ENCODE measurements at places on chromosomes 16 and 17.

DNA sequence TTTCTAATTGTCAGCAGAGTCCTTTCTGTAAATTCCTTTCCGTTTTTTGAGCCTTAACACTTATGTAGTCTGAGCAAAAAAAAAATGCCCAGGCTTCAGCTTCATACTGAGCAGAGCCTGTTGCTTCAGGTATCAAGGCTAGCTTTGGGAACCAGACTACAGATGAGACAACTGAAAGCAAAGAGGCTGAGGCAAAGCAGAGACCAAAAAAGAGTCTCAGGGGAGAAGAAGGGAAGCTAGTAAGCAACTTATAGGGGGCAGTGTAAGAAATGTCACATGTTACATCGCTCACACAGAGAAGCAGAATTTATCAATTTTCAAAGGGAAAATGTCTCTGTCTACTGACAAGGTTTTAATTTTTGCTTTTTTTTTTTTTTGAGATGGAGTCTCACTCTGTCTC lies 3.3 kb downstream of the HASPIN start:
- H3K4me3 ChIP-seq = no peak overlapping the region
- peaks cover 2% of the 10 kb centered on the region for H3K36me3 ChIP-seq
- peaks cover 8% of the 10 kb centered on the region for H3K4me1 ChIP-seq
- no peak for DNase-seq

DNA sequence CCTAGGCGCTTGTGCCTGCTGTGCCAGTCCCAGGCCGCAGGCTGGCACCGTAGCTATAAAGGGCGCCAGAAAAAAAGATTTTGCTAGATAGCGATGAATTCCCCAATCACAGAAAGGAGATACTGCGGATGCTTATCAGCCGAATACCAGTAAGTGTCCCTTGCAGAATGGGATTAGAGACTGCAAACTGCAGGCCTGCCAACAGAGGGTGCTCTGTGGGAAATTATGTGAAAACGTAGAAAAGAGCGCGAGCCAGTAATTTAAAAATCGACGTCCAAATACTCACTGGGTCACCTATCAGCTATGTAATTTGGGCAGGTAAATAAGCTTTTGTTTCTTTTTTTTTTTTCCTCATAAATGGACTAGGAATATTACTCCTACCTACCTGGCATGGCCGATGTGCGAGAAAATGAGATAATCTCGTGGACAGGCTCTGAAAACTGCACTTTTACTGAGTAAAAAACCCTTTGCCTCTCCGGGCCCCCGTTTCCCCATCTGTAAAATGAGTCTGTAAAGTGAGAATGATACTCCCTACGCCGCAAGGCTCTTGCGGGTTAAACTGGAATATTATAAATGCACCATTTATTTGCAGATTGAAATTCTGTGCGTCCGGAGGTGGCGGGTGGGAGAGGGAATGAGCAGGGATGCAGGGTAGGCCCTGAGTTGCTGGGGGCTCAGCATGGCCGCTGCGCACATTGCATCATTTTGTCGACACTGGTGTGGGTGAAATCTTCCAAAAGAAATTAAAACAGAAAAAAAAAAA lies 1.2 kb upstream of the COG1 start:
- H3K27ac ChIP-seq = peak overlapping the region; percentile 22
- peaks cover 6% of the 10 kb centered on the region for H3K4me1 ChIP-seq
- peak overlapping the region; percentile 83 for H3K4me3 ChIP-seq
- H3K27me3 ChIP-seq = no peaks in the 10 kb centered on the region

- H3K36me3 ChIP-seq = no peaks in the 10 kb centered on the region
- no peaks in the 10 kb centered on the region for H3K27me3 ChIP-seq
- no peak for DNase-seq
- H3K27ac ChIP-seq = no peak overlapping the region
- H3K4me1 ChIP-seq = no peaks in the 10 kb centered on the region
Measured at GRCh38 chr16:2991566-2992261, 11.5 kb upstream of the PKMYT1 start.

DNA sequence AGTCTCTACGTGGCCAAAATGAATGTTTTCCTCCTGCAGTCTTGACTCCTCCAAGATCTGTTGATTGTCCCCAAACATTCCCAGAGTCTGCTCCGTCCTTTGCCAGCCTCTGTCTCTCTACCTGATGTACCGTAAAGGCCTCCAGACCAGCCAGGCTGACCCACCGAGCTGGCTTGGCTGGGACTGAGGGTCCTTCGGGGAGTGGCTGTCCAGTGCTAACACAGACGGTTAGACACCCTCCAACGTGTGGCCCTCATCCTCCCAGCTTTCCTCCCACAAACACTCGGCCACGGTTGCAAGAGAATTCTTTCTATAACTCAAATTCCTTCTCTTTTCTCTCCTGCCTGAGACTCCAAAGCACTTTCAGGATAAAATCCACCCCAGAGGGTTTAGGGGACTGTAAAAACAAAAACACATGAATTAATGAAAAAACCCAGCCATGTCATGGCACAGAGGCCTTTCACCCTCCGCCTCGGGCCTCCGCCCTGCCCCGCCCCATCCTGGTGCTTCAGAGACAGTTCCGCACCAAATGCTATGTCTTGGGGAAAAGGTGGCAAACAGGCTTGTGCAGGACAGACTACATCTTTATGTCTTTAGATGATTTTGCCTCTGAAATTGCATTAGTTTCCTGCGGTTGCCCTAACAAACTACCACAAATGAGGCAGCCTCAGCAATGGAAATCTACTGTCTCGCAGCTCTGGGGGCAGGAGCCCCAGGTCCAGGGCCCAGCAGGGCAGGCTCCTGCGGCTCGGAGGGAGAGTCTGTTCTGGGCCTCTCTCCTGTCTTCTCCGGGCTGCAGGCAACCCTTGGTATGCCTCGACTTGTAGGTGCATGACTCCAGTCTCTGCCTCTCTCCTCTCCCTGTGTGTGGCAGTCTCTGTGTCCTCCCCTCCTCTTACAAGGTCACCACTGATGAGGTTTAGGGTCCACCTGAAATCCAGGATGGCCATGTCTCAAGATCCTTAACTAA lies 72.5 kb upstream of the CBX4 start:
- no peak overlapping the region for H3K27ac ChIP-seq
- H3K4me1 ChIP-seq = no peaks in the 10 kb centered on the region
- no peaks in the 10 kb centered on the region for H3K27me3 ChIP-seq
- DNase-seq = no peak
- no peak overlapping the region for H3K4me3 ChIP-seq

- H3K36me3 ChIP-seq = no peaks in the 10 kb centered on the region
- peaks cover 2% of the 10 kb centered on the region for H3K4me1 ChIP-seq
- no peak overlapping the region for H3K4me3 ChIP-seq
- H3K27ac ChIP-seq = no peak overlapping the region
Measured at GRCh38 chr17:50621574-50622031, 13.1 kb upstream of the ABCC3 start.

GRCh38 chr17:17348872-17349723 lies 45.9 kb downstream of the NT5M start:
- H3K4me1 ChIP-seq = peaks cover 8% of the 10 kb centered on the region
- no peaks in the 10 kb centered on the region for H3K36me3 ChIP-seq
- no peaks in the 10 kb centered on the region for H3K27me3 ChIP-seq
- no peak for DNase-seq
- H3K4me3 ChIP-seq = no peak overlapping the region

GRCh38 chr16:586047-586644 lies 3.7 kb upstream of the RAB40C start:
- peaks cover 15% of the 10 kb centered on the region for H3K4me1 ChIP-seq
- H3K27ac ChIP-seq = no peak overlapping the region
- DNase-seq = peak; percentile 19
- H3K36me3 ChIP-seq = peaks cover 4% of the 10 kb centered on the region
- H3K27me3 ChIP-seq = no peaks in the 10 kb centered on the region

DNA sequence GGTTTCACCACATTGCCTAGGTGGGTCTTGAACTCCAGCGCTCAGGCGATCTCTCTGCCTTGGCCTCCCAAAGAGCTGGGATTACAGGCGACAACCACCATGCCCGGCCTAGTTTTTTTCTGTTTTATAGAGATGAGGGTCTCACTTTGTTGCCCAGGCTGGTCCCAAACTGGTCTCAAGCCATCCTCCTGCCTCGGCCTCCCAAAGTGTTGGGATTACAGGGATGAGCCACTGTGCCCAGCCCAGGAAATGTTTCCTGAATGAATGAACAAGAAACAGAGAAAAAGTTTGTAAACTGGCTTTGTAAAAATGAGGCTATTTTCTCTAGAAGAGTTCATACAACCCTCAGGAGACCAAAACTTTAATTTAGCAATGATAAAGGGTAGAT lies 68.0 kb downstream of the WWP2 start:
- H3K27ac ChIP-seq = no peak overlapping the region
- DNase-seq = no peak
- no peak overlapping the region for H3K4me3 ChIP-seq
- H3K4me1 ChIP-seq = peaks cover 5% of the 10 kb centered on the region
- H3K27me3 ChIP-seq = no peaks in the 10 kb centered on the region
- H3K36me3 ChIP-seq = no peaks in the 10 kb centered on the region

- no peak for DNase-seq
- H3K4me3 ChIP-seq = no peak overlapping the region
- peaks cover 4% of the 10 kb centered on the region for H3K4me1 ChIP-seq
- no peak overlapping the region for H3K27ac ChIP-seq
- H3K27me3 ChIP-seq = no peaks in the 10 kb centered on the region
- H3K36me3 ChIP-seq = no peaks in the 10 kb centered on the region
Measured at GRCh38 chr17:45195424-45195823, 26.3 kb upstream of the FMNL1 start.

DNA sequence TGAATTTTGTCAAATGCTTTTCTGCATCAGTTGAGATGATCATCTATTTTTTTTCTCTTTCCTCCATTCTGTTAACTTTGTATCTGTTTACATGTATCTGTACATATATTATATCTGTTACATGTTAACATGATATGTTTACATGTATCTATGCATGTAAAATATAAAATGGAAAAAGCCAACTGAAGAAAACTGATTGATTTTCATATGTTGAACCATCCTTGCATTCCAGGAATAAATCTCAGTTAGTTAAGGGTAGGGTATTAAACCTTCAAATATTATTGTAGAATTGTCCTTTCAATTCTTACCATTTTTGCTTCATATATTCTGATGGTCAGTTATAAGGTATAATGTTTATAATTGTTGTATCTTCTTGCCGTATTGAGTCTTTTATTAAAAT lies 336.1 kb downstream of the ZFHX3 start:
- H3K27me3 ChIP-seq = no peaks in the 10 kb centered on the region
- H3K36me3 ChIP-seq = no peaks in the 10 kb centered on the region
- no peak overlapping the region for H3K4me3 ChIP-seq

DNA sequence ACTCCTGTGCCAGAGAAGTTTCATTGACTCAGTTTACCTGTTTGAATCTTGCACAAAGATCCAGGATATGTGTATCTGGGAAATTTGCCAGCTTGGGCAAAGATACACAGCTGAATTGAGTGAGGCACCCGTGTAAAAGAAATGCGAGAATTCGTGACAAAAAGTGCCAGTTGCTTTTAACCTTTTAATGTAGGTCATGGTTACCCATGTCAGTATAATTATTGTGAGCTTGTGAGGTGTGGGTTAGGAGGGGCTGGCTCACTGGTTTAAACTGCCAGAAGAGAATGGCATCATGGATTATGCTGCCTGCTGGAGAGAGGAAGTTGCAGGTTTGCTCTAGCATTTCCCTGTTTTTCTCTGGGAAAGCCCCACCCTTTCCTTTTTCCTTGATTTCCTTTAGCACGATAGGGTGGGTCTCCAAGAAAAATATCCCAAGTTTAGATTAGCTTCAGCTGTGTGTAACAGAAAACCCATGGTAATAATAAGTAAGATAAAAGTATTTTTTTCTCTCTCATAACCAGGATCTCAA lies 24.8 kb upstream of the NDRG4 start:
- peaks cover 5% of the 10 kb centered on the region for H3K27me3 ChIP-seq
- H3K36me3 ChIP-seq = no peaks in the 10 kb centered on the region
- DNase-seq = no peak
- no peak overlapping the region for H3K27ac ChIP-seq
- H3K4me3 ChIP-seq = no peak overlapping the region

Measured in fibroblast of lung (primary cell).